ENCODE measurements at places on chromosomes 5 and 9. TPM values are rescaled to one million over a fixed set of nuclear protein-coding genes. Genes with fewer than 3 reads are reported as not detected.

The SCGB3A1 gene
- total RNA-seq: not detected

The TERT gene
- not detected for total RNA-seq

The SIT1 gene
- total RNA-seq: not detected

The EXD3 gene
- 11.6 TPM for total RNA-seq

The RABL6 gene
- total RNA-seq: 81.1 TPM

The PCDHGB4 gene
- total RNA-seq: 7.6 TPM

The ZER1 gene
- total RNA-seq: 28.9 TPM

The SLC6A18 gene
- not detected for total RNA-seq

The HBEGF gene
- 9.5 TPM for total RNA-seq

The LOX gene
- 440 TPM for total RNA-seq

The LAMC3 gene
- total RNA-seq: not detected

The TMEFF1 gene
- 0.43 TPM for total RNA-seq

The HRCT1 gene
- total RNA-seq: 1.2 TPM

The ADAMTSL2 gene
- total RNA-seq: 0.11 TPM

The FOXI1 gene
- not detected for total RNA-seq

The INSL4 gene
- total RNA-seq: not detected

The NRG2 gene
- total RNA-seq: not detected

The ROR2 gene
- 12.9 TPM for total RNA-seq

The FBLL1 gene
- 1.3 TPM for total RNA-seq

The SUSD1 gene
- total RNA-seq: 8.4 TPM

The PRRX2 gene
- total RNA-seq: 145 TPM

Data from GM23248 (cell line).